ENCODE measurements at places on chromosomes 6 and 20.

- DNase-seq, result no peak
Measured at GRCh38 chr6:146297815-146298214, 245.8 kb upstream of the RAB32 start.

- DNase-seq, result peak; percentile 64
Measured at GRCh38 chr20:62010551-62011402, 54.9 kb downstream of the TAF4 start.

DNA sequence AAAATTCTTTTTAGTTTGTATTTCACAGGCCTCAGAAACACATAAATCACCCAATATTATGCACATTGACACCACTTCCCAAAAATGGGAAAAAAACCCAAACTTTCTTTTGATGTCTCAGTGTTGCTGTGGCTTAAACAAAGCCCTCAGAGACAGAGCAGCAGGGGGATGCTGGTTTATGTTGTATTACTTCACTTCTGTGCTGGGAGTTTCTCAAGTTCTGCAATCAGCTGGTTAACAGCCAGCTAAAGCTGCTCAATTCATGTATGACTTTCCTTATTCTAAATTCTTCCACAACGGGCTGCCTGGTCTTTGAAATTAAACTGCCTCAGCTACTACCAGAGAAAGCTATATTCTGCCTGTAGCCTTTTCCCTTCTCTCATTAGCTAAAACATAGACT, 5.6 kb downstream of the FILIP1 start:
- DNase-seq, result no peak

- DNase-seq, result no peak
Measured at GRCh38 chr6:143419526-143419925, 31.0 kb downstream of the ADAT2 start.

DNA sequence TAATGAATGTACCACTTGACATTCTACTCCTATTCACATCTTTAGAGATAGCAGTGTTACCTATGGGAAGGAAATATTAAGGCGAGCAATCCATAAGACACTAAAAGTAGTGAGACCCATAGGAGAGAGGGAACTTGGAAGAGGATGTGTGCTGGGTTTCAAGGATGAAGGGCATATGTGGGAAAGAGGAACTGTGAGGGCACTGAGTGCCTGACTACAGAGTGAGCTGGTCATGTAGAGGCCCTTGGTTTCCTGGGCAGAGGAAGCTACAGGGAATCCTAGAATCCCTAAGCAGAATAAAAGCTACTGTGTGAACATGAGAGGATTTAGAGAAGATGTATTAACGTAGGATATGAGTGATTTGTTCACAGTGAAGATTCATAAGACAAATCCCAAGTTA, 262.8 kb downstream of the FARS2 start:
- no peak for DNase-seq

- DNase-seq, result no peak
Measured at GRCh38 chr20:41140226-41141133, 3.1 kb downstream of the PLCG1 start.

GRCh38 chr6:133609415-133610226, 279.3 kb upstream of the TCF21 start:
- no peak for DNase-seq

GRCh38 chr6:3510617-3511016, 53.8 kb upstream of the SLC22A23 start:
- DNase-seq, result no peak

DNA sequence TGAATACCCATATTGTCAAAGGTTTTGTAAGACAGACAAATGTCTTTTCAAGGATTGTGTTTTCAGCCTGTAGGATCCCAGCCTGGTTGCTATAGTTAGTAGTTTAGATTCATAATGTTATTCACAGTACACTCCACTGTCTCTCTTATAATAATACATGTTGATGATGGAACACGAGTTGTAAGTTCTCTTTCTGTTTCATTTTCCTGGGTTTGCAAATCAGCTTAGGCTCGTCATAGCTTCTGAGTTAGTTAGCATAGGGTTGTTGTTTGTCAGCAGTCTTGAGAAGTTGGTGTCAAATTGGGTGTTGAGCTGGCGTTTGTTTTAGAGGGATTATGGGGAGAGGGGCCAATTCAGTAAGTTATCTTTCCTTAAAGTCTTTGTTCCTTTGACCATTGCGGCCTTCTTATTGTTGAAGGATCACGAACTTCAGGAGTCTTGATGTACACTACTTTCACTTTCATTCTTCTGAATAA, 45.8 kb downstream of the QKI start:
- DNase-seq, result no peak

GRCh38 chr6:4167833-4168232, 32.5 kb upstream of the ECI2 start:
- DNase-seq, result no peak

DNA sequence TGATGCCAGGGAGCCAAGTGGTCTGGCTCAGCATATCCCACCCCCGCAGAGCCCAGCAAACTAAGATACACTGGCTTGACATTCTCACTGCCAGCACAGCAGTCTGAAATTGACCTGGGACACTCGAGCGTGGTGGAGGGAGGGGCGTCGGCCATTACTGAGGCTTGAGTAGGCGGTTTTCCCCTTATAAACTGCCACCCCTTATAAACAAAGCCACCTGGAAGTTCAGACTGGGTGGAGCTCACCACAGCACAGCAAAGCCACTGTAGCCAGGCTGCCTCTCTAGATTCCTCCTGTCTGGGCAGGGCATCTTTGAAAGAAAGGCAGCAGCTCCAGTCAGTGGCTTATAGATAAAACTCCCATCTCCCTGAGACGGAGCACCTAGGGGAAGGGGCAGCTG, 19.4 kb downstream of the TINAG start:
- no peak for DNase-seq

DNA sequence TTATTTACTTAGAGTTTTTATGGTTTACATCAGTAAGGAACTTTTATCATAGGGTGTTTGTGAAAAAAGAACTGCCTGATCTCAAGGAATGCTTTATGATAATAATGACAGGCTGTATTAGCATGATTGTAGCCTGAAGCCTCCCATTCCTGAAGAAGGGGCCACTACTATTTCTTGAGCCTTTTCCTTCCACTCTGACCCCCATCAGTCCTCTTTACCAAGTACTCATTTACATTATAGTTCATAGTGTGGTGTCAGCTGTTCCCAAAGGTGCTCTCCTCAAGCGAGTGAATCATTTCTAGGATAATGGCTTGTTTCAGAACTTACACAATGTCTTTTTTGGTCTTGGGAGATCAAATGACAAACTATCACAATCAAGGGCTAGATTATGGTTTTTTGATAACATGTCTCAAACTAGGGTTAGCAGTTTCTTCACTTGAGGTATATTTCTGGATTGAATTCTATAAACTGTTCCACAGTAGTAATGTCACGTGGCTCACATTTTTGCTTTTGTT, 283.6 kb downstream of the CDKAL1 start:
- no peak for DNase-seq

DNA sequence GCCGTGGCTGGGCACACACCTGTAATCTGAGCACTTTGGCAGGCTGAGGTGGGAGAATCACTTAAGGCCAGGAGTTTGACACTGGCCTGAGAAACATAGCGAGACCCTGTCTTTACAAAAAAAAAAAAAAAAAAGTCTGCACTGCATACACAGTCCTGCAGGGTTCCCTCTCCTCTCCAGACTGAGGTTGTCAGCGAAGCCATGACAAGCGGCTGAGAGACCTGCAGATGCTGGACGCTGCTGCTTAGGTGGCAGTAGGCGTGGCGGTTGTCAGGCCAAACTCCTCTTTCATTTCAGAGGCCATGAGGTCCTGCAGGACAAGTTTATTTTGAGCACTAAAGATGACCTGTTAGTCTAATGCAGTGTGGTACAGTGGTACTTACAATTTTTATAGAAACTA, 86.5 kb downstream of the FAM120B start:
- DNase-seq, result no peak

DNA sequence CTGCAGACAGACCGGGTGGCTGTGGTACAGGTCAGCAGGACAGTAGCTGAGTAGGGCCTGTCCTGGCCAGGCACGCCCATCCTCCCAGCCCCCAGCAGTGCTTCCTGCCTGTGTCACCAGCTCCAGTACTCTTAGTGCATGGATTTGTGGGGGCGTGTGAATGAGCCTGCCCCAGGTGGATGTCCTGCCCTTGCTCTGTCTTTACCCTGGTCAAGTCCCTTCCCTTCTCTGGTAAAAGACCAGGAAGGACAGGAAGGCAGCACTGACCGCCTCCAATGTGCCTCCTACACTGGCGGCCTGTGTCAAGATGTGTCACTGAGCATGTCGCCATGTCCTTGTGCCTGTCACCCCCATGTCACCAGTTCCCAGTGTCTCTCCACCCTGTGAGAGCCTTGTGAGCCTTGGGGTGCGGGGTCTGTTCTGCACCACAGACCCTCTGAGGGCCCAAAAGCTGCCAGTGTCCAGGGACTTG, 11.9 kb downstream of the TEAD3 start:
- DNase-seq, result no peak

- DNase-seq, result no peak
Measured at GRCh38 chr6:53424300-53424699, 75.5 kb upstream of the ELOVL5 start.

- no peak for DNase-seq
Measured at GRCh38 chr20:4602297-4602631, 119.4 kb upstream of the PRND start.

GRCh38 chr20:33684533-33685327, 1.5 kb downstream of the E2F1 start:
- DNase-seq, result peak; percentile 93

- DNase-seq, result no peak
Measured at GRCh38 chr6:27141529-27142015, 105.9 kb upstream of the PRSS16 start.

DNA sequence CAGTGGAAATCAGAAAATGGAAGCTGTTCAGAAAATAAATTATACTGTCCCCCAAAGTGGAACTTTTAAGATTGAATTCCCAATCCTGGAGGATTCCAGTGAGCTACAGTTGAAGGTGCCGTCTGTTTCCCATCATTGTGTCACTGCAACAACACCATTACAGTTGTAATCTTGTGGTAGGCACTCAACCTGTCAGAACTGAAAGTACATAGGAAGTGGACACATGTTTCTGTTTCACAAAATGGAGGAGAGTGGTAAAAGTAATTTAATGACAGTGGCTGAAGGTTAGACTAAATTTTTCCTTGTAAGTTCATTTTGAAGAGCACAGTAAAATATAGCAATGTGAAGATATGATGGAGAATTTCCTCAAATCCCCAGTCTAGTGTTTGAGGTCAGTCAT, 70.0 kb downstream of the CD109 start:
- DNase-seq, result no peak

GRCh38 chr6:36612101-36612625, 18.0 kb downstream of the SRSF3 start:
- no peak for DNase-seq

DNA sequence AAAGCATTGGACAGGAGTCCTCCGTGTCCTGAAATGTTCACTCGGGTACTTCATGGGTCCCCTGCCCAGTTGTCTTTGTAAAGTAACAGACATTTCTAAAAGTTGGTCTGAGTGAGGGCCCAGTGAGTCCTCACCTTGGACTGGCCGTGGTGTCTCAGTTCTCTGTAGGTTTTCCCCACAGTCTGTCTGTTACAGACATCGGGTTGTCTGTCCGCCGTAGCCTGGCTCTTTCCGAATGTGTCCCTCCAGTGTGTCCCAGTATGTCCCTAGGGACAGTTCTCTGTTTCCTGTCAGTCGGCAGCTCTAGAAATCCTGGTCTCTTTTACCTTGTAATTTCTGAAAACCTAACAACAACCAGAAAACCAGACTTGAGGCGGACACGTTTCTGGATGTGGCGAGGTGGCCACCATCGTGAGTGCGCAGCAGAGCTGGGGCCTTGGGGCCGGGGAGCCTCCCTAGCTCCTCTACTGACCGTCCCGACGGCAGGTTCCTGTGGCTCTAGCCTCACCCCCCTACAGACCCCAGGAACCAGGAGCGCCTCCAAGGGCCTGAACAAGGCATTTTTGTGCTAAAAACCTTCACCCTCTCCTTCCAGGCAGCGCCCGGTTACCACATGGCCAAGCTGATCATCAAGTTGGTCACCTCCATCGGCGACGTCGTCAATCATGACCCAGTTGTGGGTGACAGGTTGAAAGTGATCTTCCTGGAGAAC, 42.2 kb downstream of the PYGB start:
- DNase-seq, result no peak

GRCh38 chr20:54173653-54174456, at the start of gene CYP24A1:
Gene CYP24A1 (minus strand): TSS chr20:54173986. CDS start chr20:54173579, 407 bp downstream.
- DNase-seq, result no peak

GRCh38 chr6:164756142-164756541, 553.3 kb downstream of the C6orf118 start:
- DNase-seq, result no peak

- DNase-seq, result no peak
Measured at GRCh38 chr20:37994512-37994911, 38.7 kb downstream of the TTI1 start.

GRCh38 chr6:64128301-64129024, 492.9 kb downstream of the PHF3 start:
- DNase-seq, result no peak

DNA sequence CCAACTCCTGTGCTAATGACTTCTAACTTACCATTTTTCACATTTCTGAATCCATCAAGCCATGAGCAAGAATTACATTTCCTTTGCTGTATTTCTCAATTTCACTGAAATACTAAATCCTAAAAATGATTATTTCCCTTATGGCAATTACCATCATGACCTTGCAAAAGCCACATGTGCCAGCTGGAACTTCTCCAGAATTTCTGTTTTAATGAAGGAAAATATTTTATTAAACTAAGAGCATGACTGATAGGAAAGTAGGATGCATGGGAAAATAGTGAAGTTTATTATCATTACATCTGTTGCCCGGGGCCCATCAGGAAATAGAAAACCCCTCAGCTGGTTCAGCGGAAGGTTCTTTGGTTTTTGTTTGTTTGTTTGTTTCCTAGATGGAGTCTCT, 14.4 kb upstream of the TMEM242 start:
- DNase-seq, result no peak

- no peak for DNase-seq
Measured at GRCh38 chr6:48986845-48987244, 476.2 kb downstream of the MMUT start.

DNA sequence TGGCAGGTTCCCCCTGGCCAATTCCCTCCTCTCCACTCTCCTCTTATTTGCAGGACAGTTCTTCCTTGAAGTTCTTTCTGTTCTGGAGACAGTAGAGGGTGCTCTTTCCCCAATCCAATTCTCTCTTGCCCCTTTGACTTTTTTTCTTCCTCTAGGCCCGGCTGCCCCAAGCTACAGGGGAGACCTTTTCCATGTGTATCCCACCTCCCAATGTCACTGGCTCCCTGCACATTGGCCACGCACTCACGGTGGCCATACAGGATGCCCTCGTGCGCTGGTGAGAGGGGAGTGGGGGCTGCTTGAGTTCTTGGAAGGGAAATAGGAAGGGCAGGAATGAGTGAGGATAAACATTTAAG, 1.5 kb downstream of the VARS2 start:
- peak; percentile 69 for DNase-seq

DNA sequence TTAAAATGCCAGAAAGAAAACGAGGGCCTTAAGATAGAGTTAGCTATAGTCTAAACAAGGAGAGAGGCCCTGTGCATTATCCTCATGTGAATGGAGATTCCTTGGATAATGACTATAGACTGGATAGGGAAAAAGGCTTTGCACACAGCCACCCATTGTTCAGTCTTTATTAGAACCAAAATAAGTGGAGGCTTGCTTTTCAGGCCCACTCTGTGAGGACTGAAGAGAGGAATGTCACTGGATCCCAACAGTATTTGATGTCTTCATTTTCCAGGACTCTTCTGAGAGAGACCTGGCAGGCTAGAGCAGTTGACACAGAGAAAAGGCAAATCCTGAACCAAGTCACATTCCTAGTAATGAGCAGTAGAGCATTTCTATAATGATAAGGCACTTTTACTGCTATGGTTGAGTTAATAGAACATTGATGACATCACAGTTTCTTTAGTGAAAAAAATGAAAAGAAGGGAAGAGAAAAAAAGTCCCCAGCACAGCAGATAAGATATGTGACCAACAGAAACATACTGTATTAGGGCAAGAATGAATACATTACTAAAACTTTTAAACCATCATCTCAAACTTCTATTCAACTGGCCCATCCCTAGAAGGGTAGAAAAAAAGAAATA, 315.1 kb downstream of the EPHA7 start:
- DNase-seq, result no peak
